ELR (cell line): ENCODE measurements at places on chromosomes 5 and 9.

GRCh38 chr9:83154821-83155220 is 91.9 kb upstream of the RASEF start:
- no peak for DNase-seq

DNA sequence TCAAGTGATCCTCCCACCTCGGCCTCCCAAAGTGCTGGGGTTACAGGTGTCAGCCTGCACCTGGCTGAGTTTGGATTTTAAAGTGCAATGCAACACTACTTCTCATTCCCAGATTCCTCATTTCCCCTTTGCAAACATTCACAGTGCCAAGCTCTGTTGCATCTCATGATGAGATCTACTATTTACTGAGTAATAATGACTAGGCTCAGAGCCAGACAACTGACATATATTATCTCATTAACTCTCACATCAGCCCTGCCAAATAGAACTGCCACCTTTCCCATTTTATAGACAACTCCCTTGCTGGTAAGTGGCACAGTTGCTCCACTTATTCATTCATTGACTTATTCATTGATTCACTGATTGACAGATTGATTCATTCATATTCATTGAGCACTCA is 7.0 kb downstream of the PDE6A start:
- DNase-seq: peak; percentile 78

DNA sequence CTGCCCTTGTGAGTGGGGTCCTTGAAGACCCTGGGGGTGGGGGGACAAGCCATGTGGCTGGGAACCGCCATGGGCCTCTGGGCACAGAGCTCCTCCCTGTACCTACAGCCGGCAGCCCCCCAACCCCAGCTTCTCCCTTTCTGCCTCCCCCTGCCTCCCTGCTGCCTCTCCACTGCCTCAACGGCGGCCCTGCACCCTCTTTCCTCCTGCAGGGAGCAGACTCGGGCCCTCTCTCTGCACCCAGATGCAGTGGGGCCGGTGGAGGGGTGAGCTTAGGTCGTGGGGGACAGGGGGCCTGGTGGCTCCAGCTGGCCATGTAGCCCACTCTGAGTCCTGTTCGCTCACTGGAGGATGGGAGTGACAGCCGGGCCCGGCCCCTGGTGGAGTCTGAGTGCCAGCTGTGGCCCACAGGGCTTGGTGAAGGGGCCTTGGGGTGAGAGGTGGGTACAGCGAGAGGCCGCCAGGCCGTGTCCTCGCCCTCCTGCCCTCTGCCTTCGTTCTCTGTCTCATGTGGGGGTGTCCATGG is 139.3 kb upstream of the COL5A1 start:
- DNase-seq: no peak

DNA sequence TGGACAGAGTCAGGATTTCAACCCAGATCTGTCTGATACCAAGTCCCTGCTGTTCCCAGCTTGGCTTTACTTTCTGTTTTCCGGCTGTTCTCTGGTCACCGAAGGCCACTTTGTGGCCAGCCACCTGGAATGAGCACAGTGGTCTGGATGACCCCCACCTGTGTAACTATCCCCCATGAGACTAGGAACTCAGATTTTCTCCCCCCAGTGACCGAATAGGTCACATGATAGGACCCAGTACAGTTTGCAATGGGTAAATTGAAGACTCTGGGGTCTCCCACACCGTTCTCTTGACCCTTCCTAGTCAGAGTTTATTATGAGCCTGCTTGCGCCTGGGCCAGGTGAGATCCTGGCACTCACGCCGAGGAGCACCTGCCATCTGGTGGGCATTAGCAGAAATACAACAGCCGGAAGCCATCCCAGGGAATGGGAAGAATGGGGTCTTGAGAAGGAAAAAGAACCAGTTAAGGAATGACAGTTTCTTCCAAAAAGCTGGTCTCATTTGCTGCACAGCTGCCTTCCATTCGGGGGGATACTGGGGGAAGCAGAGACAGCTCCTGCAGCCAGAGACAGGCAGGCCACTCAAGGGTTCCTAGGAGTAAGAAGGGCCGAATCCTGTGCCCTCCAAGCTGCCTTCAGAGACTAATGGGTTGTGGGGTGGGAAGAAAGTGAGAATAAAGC is 7.1 kb downstream of the PHYHD1 start:
- peak; percentile 73 for DNase-seq

- no peak for DNase-seq
Observed at GRCh38 chr5:178553517-178553916, 36.7 kb downstream of the COL23A1 start.

DNA sequence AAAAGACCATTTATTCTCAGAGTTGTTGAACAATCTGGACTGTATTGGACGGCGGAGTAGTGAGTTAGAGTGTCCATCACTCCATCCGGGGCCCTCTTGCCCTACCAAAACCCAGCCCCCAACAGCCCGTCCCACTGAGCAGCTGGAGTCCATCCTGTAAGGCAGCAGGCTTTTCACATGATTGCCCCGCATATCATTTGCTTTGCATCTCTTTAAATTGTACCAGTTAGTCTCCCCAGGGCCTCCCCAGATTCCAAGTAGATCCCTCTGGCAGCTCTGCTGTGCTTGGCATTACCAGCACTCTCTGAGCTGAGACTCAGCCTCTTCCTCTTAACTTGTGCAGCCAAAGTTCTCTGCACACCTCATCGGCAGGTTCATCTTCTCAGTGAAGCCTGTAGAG is 48.6 kb upstream of the ADCY2 start:
- DNase-seq: no peak

GRCh38 chr9:84993105-84993504 is 323.6 kb downstream of the NTRK2 start:
- no peak for DNase-seq

- no peak for DNase-seq
Observed at GRCh38 chr5:103951776-103952175, 389.2 kb upstream of the NUDT12 start.

GRCh38 chr5:147180751-147181150 is 54.1 kb upstream of the STK32A start:
- no peak for DNase-seq

GRCh38 chr9:116605060-116605459 is 82.0 kb upstream of the TRIM32 start:
- DNase-seq: no peak

- no peak for DNase-seq
Observed at GRCh38 chr5:5039918-5040317, 100.2 kb upstream of the ADAMTS16 start.

DNA sequence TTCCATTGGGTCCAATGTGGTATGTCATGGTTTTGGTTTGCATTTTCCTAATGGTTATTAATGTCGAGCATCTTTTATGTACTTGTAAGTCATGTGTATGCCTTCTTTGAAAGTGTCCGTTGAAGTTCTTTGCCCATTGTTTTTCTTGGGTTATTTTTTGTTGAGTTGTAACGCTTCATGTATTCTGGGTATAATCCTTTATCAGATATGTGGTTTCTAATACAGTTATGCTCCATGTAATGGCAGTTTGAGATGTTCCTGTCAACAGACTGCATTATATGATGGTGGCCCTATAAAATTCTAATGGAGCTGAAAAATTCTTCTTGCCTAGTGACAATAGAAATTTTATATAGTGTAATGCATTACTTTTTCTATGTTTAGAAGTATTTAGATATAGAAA is 17.2 kb downstream of the RIC1 start:
- no peak for DNase-seq

- no peak for DNase-seq
Observed at GRCh38 chr5:170444181-170444580, 55.0 kb upstream of the KCNMB1 start.

DNA sequence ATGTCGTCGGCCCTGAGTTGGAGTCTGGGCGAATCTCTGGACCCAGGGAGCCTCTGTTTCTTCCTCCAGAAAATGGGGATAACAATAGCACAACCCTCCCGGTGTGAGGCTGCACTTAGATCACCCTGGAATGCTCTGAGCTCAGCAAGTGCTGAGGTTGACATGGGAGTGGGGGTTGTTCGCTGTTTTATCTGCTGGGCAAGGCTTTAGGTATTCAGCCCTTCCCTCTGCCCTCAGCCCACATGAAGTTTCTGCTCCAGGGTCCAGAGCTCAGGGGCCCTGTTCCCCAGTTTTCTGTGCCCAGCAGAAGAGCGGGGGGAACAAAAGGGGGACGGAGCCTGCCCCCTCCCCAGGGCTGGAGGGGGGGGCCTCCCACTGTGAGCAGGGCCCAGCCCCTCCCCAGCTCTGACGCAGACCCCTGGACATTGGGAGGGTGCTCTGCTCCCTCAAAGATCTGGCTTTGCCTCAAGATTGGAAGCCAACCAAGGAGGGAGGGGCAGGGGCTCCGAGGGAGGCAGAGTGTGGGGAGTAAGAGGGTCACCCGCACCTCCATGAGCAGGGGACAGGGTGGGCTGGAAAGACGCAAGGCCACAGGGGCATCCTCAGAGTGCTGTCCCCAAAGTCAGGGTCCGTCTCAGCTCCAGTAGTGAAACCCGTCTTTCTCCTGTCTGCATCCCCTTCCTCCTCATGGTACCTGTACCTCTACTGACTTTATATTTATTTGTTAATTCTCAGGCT is 215.6 kb downstream of the C9orf50 start:
- DNase-seq: peak; percentile 45

- DNase-seq: no peak
Observed at GRCh38 chr5:20359377-20359776, 371.4 kb upstream of the CDH18 start.

- DNase-seq: no peak
Observed at GRCh38 chr5:89055015-89055694, 172.2 kb upstream of the MEF2C start.
